NCI-H187 treated with DMSO at 0.1 percent for 48 hours (cell line): ENCODE measurements at places on chromosomes 4 and X.

DNA sequence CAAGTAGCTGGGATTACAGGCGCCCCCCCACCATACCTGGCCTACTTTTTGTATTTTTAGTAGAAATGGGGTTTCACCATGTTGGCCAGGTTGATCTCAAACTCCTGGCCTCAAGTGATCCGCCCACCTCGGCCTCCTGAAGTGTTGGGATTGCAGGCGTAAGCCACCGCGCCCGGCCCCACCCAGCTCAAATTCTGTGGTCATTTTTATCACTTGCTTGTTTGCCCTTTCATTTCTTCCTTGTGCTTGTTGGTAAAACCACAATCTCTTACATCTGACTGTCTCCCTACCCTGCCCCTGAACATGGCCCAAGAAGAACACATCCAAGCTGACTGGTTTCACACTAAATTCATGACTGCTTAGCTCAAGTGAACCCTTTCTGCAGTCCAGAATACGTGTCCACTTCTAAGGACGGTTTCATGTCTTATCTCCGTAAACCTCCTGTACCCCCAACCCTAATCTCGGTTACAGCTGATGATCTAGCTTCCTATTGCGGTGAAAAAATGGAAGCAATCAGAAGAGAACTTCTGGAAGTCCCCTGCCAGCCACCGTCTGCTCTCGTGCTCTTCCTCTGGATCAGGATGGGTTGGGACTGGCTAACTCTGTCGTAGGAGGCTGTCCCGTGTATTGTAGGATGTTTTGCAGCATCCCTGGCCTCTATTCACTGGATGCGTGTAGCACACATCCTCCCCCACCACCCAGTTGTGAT, 5.4 kb upstream of the RS1 start:
- no peak for DNase-seq

GRCh38 chr4:40587826-40588225, 41.8 kb downstream of the RBM47 start:
- no peak for DNase-seq

GRCh38 chr4:56197387-56197786, 189.9 kb downstream of the AASDH start:
- DNase-seq = no peak

DNA sequence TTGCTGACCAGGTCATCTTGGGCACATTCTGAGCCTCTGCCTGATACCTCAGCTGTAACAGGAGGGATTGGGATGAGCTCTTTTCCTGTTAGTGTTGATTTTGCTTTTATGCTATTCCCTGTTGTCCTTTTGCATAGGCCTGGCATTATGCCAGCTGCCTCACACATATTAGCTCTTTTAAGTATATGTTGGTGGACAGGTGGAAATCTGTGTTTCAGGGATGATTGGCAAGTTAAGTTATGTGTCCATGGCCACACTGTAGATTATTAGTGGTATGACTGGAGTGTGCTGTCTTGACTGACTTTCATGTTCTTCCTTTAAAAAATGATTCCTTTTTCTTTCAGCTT, 28.9 kb downstream of the NSD2 start:
- no peak for DNase-seq

DNA sequence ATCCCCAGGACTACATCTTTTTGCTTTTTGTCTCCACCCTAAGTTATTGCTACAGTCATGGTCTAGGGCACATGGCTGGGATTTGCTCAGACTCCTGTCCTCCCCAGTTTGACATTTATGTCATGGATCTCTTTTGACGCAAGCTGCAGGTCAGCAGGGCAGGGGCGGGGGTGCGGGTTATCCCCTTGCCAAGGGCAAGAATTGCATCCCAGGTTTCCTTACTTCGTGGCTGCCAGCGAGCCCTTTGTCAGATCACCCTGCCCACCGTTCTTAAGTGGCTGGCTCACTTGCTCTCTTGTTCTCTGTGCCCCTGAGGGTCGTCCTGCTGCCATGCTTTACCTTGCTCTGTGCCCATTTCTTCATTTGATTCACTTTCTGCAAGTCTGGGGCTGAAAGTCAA, 21.1 kb upstream of the UBA1 start:
- DNase-seq = no peak

DNA sequence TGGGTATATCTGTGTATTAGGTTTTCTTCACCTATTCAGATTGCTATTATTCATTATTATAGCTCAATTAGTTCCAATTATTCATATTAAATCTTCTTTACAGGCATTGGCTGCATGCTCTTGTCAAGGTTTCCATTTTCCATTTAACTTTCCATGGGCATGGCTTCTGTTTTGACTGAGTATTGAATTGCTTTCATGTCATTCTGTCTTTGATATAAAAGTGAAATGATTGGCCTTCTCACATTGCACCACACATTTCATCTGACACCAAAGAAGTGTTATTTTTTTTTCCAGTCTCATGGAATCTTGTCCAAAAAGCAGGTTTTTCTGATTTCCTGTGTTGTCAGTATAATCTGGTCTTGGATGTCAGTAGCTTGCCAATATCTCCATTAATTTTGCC, 1244.3 kb downstream of the RAPGEF2 start:
- DNase-seq = no peak

- DNase-seq = no peak
Measured at GRCh38 chr4:836003-836511, 10.1 kb upstream of the CPLX1 start.

DNA sequence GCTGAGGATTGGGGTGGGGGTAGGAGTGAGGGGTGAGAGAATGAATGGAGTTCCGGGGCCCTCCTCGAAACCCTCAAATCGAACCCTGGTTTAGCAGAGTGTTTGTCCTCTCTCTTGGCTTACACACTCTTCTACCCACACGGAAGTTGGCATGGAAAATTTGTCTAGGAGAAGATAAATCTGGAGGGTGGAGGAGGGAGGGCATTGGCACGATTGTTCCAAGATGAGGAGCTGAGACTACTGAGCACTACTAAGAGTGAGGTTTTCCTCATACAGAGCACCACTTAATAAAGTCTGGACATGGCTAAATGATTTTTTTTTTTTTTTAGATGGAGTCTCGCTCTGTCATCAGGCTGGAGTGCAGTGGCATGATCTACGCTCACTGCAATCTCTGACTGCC, 33.4 kb downstream of the AKAP4 start:
- DNase-seq = no peak

GRCh38 chr4:99154658-99155342, 10.7 kb upstream of the ADH4 start:
- no peak for DNase-seq

DNA sequence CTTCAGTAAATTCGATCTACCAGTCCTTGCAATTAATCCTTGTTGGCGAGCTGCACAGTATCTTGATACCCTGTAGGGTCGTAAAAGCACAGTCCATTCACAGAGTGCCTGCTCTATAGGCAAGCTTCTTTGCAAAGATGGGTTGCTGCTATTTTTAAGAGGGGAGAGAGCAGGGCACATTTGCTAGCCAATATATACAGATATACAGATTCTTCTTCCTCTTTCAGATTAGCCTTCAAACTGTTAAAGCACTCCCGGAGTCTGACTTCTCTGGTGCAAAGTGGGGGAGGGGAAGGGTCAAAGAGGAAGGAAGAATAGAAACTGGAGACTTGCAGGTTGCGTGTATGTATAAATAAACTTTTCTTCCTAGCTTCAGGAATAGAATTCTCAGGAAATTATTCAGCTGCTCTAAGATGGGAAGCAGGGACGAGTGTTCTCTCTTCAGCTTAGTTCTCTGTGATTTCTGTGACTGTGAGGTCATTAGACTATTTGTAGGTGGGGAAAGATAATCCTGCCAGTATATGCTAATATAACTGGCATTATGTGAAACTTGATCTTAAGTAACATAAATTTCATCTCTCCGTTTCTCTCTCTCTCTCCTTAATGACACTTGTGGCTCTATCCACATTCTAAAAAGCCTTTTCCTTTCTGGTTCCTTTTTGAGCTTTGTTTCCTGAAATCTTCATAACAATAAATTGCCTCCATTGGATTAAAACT, at the start of gene CYSLTR1:
CYSLTR1 (minus strand) TSS at position 242 of the 717 bp plus-strand sequence. CDS start 53,865 bp downstream, outside the sequence.
- DNase-seq = no peak

GRCh38 chrX:7852166-7852565, 9.2 kb downstream of the VCX start:
- DNase-seq = no peak

DNA sequence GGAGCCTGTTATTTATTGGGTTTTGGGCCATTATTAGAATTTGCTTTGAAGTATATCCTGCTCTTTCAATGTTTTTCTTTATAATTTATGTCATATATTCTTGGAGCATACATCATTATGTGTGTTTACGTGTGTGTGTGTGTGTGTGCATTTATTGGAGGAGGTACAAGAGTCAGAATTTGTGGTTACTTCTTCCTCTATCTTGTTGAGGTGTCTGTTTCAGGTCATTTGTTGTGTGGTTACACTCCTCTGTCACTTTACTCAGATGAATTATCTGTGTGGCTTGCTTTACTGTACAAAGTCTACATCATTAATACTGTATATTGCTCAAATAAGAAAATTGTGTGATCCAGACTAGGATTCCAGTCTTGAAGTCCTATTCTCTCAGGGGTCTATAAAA, 1957.4 kb upstream of the TENM3 start:
- no peak for DNase-seq

GRCh38 chrX:110171442-110171841, 146.4 kb downstream of the AMMECR1 start:
- DNase-seq = no peak

- no peak for DNase-seq
Measured at GRCh38 chrX:7269991-7270390, 122.0 kb upstream of the PUDP start.

GRCh38 chr4:39305912-39306677, 60.1 kb downstream of the RFC1 start:
- no peak for DNase-seq

- no peak for DNase-seq
Measured at GRCh38 chr4:80333121-80333520, 2.4 kb upstream of the CFAP299 start.

DNA sequence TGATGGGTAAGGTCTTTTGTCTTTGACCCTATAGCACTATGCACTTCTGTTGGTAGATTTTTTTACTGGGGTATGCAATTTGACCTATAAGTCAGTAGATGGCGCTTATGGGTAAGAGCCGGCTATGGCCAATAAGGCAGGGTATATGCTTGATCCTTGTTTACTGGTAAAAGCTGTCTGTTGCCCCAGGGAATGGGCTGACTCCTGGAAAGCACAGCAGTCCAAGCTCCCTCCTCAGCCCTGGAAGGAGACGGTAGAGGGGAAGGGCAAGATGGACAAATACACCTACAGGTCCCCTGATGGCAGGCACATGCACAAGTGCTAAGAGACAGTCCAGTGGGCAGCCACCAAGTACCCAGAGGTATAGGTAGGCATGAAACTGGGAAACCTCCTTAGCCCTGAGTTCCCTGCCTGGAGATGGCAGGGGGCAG, 63.7 kb downstream of the ADAMTS3 start:
- DNase-seq = no peak

GRCh38 chr4:125104616-125105015, 210.1 kb upstream of the FAT4 start:
- DNase-seq = no peak

DNA sequence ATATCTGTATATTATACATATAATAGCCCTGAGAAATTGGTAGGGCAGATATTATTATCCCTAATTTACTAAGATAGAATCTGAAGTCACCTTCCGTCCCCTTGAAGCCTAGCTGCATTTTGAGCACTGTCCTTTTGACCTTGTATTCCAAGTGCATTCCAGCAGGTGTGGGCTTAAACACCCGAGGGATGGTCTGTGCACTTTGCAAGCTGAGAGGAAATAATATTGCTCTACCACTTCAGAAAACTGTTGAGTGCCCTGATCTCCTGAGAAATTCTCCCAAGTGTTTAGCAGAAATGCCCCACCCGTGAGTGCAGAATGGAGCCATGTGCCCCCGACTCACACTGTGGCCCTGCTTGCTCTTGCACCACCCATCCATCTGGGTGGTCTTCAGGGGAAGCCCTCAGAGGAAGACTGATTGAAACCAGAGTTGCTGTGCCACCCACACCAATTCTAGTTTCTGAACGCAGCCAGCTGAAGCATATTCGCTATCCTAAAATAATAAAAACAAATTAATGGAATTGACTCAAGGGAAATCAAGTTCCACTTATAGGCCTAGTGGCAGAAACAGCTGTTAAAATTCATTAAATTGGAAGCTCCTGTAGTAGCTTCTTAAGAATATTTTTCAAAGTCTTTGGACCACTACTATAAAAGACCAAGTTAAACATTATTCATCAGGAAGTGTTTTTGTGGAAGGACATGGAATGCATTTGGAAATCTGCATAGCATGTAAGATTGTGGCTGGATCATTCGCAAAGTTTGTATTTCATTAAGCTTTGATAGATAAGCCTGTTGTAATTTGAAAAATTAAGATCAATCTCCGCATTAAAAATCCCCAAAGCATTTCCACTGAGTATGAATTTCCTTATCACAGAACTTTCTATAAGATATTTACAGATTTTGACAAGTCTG, 41.3 kb upstream of the PRKG2 start:
- no peak for DNase-seq

DNA sequence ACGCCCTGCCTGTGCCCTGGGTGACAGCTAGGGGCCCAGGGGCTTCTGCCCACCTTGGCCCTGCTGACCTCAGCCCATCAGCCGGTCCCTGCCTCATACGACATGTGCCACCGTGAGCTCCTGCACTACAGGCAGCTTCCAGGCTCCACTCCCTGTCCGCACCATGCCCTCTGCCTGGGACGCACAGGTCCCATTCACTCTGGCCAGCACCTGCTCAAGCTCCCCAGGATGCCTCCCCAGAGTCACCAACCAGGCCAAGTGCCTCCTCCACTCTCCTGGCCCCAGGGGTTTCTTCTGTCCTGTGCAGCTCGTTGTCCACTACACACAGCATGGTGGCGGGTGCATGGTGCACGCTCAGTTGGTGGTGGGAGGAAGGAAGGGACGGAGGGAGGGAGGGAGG, 20.2 kb upstream of the MRFAP1 start:
- DNase-seq = no peak

- no peak for DNase-seq
Measured at GRCh38 chrX:63755892-63756291, 29.1 kb downstream of the ARHGEF9 start.

DNA sequence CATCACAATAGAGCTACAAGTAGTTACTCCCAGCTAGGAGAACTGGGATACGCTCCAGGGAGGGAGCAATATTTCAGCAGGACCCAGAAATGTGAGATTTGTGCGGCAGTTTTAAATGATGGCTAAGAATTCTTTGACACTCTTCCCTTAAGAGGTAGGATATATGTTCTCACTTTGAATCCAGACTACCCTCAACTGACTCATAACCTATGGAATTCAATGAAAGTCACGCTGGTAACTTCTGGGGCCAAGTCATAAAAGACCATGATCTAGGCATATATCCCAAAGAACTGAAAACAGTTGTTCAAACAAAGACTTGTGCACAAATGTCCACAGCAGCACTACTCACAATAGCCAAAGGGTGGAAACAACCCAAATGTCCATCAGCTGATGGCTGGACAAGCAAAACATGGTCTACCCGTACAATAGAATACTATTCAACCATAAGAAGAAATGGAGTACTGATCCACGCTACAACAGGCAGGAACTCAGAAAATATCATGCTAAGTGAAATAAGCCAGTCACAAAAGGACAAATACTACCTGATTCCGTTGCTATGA, 10.5 kb downstream of the CD99L2 start:
- no peak for DNase-seq

- no peak for DNase-seq
Measured at GRCh38 chr4:83870328-83870950, 334.5 kb downstream of the GPAT3 start.
